T-helper 2 cell treated with Interferon-gamma antibody and Interleukin-4, amounts not matched to agents 5 μg/mL and 100 μg/mL, for 36 hours (primary cell): ENCODE measurements at places on chromosomes 1 and 21.

DNA sequence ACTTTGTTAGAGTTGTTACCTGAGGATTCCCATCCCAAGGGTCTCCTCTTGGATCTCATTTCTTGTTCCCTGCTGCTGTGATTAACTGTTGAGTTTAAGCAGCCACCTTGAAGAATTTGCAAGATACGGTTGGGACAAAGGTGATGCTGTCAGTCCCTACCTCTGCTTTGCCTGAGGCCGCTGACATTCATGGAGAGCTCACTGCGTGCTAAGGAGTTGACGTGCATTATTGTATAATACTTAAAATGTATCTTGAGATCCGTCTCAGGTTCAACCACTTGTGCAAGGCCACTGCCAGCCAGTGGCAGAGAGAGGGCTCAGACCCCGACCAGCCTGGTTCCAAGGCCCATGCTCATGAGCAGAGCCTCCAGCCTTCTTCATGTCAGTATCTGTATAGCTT, 14.2 kb downstream of the DOP1B start:
- DNase-seq = no peak

- no peak for DNase-seq
Measured at GRCh38 chr1:201481004-201481380, 12.0 kb upstream of the PHLDA3 start.

- DNase-seq = no peak
Measured at GRCh38 chr1:178119628-178120027, 25.7 kb downstream of the RASAL2 start.

DNA sequence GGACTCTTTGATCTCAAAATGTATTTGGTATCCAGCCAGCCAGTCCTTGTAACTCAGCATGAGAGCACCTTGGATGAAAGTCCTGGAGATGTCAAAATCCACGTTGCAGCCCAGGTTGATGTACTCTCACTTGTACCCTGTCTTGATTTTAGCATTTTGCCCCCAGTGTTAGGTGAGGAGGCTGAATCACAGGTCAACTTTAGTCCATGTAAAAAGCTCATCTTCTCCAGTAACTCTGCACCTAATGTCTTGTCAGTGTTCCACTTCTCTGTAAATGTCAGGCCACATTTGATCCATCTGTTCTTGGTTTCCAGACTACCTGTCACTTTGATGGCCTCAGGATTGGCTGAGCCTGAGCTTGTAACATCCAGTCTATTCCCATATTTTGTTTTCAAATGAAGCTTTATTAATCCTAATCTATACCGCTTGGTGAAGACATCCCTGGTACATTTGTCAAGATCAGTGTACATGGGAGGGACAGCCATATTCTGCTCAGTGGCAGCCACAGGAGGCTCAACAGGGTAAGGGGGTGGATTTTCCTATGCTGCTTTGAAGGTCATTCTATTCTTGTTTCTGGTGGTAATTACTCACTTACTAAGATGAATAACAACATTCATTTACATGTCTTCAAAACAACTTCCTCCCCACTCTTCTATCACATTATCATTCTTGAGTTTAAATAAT, 24.1 kb upstream of the FCRL3 start:
- no peak for DNase-seq

DNA sequence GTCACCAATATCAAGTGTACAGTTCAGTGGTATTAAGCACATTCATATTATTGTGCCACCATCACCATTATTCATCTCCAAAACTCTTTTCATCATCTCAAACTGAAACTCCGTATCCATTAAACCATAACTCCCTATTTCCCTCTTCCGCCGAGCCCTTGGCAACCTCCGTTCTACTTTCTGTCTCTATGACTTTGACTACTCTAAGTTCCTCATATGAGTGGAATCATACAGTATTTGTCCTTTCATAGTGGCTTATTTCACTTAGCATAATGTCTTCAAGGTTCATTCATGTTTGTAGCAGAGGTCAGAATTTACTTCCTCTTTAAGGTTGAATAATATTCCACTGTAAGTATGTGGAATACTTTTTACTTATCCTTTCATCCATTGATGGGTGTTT, 21.7 kb downstream of the SELP start:
- no peak for DNase-seq

GRCh38 chr1:2890221-2890850, 88.8 kb upstream of the TTC34 start:
- DNase-seq = no peak

DNA sequence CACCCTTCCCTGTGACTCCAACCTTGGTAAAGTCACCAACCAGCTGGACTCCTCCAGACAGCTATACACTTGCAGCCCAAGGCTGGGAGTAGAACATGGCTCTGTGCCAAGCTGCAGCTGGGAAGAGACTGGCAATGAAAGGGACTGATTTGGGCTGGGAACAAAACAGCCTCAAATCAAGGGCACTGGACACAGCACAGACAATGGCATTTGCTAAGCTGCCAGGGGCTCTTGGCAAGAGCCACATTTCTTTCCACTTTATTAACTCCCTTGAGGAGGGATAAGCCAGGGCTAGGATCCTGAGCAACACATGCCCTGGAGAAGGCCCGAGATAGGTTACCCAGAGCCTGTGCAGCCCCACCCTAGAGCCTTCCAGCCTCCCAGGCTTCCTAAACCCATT, 12.0 kb downstream of the SYT11 start:
- no peak for DNase-seq

- DNase-seq = no peak
Measured at GRCh38 chr1:110348050-110348449, 8.9 kb downstream of the RBM15 start.

GRCh38 chr1:244114892-244115291, 63.8 kb downstream of the ZBTB18 start:
- DNase-seq = no peak

- no peak for DNase-seq
Measured at GRCh38 chr21:39318091-39318959, 4.9 kb upstream of the BRWD1 start.

- no peak for DNase-seq
Measured at GRCh38 chr1:62597281-62597680, at the start of gene ANGPTL3. TSS of gene ANGPTL3 (plus strand) at chr1:62597520. CDS start at chr1:62597567, 47 bp downstream.

DNA sequence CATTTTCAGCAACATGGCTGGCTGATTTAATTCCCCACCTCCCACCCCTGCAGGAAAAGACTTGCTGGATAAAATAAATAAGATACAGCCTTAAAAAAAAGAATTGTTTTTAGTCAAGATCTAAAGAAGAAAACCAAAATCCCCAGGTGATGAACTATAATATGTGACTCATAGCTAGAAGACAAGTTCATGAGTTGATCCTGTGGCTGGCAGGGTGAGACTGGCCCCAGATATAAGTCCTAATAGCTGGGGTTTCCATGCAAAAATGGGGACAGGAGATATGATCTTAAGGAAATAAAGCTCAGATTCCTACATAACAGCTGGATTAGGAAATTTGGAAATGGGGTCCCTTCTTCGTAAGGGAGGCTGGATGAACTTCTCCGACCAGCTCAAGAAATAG, 21.9 kb upstream of the RGSL1 start:
- no peak for DNase-seq

DNA sequence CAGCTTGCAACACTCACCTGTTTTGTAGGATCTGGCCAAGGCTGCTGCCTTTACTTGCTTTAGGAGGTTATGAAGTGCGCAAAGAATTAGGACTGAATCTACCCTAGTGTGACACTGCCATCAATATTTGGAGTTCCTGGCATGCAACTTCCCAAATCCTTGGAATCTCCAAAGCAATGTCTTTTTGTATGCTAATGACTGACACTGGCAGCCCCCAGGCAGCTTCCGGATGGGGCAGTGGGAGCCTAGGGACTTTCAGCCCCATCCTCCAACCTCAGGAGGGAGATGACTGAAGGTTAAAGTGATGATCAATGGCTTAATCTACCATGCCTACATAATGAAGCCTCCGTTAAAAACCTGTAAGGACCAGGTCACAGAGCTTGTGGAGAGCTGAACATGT, 5.5 kb downstream of the RCC2 start:
- DNase-seq = no peak

DNA sequence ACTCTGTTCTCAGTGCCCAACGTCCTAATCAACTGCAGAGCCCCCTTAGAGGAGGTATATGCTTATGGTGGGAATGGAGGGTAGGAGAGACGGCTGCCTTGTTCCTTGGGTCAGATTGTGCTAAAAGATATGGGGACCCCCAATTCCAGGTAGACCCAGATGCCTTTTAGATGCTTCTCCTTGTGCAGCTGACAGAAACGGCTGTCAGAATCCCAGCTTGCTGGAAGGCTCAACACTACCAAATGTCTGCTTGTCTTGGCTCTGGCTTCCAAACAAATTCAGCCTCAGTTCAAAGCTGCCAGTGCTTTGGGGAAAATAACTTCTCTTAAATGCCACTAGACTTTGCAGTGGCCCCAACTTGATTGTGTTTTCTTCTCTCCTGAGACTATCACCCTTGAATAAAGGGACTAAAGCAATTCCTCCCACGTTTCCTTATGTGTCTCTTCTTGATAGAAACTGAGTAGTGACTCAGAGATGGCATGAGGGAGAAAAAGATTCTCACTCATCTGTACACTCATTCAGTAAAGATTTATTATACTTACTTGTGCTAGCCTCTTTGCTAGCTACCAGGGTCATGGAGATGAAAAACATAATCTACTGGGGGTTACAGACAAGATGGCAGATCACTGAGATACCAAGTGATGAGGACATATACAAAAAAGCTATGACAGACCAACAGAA, 3.4 kb upstream of the RNF19B start:
- no peak for DNase-seq

- no peak for DNase-seq
Measured at GRCh38 chr1:66493731-66494130, 40.2 kb upstream of the SGIP1 start.

DNA sequence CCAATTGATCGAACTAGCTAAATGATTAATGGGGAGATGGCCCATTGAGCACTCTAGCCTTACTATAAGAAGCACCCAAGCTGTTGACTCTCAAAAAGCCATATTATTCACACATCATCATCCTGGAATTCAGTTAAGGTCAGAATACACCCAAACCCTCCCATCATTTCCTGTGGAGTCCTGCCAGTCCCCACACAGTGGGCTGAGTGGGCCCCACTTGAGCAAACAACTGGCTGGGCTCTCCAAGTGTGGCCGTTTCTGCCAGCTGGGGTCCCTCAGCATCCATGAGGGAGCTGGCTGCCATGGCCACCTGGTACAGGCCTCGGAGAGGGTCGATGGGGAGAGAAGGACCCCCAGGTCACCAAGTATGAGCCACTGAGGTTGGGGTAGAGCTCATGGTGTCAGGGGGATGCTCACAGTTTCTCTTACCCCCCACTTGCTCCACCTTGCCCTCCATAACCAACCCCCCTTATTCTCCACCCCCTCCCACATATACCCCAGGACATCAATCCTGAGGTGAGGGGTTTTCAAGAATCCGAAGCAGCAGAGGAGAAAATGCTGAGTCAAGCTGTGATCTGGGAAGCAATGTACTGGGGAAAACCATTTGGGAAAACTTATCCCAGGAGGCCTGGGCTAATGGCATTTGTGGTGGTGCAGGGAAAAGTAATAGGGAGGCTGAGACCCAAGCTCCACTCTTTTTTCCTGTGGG, 60.3 kb downstream of the UBE2T start:
- no peak for DNase-seq

DNA sequence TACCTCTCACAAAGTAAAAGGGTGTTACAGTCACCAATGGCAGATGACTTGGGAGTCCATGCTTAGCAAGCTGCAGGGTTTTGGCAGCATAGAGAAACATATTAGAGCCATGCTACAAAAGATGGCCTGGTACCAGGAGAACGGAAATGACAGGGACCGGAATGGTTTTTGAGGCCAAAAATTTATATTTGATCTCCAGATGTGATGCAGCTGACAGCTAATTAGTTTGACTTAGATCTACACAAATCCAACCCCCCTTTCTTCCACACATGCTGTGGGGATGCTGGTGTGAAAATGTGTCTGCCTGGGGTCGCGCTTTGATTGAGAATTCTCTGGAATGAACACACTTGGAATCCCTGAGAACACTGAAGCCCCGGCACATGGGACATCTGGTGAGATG, 26.5 kb downstream of the SYF2 start:
- no peak for DNase-seq

- peak; percentile 53 for DNase-seq
Measured at GRCh38 chr1:19606817-19607642, 37.1 kb upstream of the NBL1 start.

DNA sequence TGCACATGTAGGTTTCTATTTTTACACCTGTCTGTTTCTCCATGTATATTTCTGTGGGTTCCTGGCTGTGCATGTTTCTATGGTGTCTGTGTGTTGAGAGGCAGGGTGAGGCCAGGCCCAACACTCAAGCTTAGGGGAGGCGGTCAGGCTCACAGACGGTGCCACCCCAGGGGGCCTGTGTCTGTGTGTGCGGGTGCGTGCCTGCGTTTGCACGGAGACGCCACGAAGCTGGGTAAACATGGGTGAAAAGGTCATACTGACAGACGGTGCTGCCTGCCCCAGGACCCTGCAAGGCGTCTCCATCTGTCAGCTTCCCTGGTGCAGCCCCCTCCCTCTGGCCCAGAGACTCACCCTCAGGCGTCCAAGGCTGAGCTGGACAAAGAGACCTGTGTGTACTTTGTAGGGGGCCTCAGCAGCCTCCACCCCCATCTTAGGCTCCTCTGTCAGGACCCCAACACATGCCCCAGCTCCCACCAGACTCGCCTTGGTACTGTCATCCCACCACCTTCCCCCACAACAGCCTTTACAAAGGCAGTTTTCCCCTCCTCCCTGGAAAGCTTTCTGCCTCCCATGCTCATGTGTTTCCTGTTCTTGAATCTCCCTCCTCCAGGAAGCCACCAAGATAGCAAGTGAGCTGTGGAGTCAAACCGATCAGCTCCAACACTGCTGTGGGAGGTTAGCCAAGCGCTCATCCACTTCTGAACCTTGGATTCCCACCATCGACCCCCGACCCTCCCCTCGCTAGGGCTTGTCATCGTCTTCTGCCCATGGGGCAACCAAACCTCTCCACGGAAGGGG, 34.1 kb downstream of the PTPRF start:
- no peak for DNase-seq

- DNase-seq = no peak
Measured at GRCh38 chr1:11781297-11781696, 19.3 kb downstream of the C1orf167 start.

GRCh38 chr1:246246430-246246829, 260.6 kb downstream of the SMYD3 start:
- no peak for DNase-seq

DNA sequence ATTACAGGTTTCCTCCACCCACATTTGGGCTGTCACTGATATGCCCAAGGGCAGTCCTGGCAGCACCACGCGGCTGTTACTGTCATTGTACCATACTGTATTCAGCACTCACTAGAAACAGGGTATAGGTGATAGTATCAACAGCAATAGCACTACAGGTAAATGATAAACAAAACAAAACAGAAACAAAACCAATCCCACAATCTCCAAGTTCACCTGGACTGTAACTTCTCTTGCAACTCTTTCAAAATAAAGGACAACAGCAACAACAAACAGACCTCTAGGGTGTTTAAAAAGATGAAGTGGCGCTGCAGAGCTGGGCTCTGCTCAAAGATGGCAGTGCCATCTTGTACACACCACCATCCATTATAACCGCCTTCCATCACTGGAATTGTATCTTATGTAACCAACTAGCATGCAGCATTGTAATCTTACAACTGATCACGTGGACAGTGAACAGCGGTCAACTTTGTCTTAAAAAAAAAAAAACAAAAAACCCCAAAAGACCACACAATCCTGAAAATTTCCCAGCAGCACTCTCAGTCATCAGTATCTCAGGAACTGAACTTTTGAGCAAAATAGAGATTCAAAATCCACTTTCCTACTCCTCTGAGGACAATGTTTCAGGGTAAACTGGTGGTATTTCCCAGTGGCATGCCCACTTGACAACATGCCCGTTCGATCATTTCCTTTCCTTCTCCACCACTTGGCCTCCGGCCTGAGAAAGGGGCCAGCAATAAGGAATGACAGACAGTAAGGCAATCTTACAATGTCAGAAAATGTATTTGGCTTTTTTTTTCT, 3.8 kb downstream of the IRF2BP2 start:
- peak; percentile 48 for DNase-seq
